Muscle of back (tissue), 13 donors: ENCODE measurements at places on chromosomes 1 and 21.

GRCh38 chr1:180939073-180939710, 26.5 kb downstream of the KIAA1614 start:
- no peak for DNase-seq

- peak; percentile 43 for DNase-seq
These were observed 299.5 kb downstream of the ST6GALNAC3 start for GRCh38 chr1:76374086-76374485.

- DNase-seq: no peak
These were observed 48.7 kb downstream of the SMYD2 start for GRCh38 chr1:214329470-214330220.

DNA sequence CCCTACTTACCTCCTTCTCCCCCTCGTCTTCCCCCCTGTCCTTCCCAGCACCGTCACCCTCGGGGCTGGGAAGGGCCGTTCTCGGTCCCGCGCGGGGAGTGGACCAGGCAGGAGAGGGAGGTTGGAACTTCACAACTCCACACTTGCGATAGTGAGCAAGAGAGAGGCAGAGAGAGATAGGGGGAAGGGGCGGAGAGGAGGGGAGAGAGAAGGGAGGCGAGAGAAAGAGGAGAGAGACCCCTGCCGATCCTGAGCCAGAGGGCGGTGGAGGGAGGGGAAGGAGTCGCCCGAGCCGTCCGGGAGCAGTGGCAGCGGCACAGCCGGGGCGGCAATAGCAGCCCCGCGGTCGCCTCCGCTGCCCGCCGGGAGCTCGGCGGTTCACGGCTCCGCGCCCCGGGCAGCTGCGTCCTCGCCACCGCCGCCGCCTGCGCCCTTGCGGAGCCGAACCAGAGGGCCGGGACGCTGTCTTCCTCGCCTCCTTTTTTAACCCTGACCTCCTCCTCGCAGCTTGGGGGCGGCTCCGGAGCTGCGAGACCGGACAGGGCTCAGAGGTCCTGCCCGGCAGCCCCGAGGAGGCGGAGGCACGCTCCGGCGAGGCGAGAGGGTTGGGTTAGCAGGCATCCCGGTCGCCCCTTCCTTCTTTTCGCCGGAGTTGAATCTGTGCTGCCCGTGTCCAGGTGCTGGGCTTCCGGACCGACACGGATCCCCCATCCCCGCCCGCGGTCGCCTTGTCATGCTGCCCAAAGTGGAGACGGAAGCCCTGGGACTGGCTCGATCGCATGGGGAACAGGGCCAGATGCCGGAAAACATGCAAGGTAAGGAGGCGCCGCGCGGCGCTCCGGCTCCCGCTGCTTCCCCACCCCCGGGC, 11.7 kb downstream of the NR5A2 start:
- no peak for DNase-seq

GRCh38 chr1:157961805-157962762, 31.4 kb upstream of the KIRREL1 start:
- no peak for DNase-seq

GRCh38 chr1:78155121-78155520, 109.4 kb downstream of the GIPC2 start:
- no peak for DNase-seq

DNA sequence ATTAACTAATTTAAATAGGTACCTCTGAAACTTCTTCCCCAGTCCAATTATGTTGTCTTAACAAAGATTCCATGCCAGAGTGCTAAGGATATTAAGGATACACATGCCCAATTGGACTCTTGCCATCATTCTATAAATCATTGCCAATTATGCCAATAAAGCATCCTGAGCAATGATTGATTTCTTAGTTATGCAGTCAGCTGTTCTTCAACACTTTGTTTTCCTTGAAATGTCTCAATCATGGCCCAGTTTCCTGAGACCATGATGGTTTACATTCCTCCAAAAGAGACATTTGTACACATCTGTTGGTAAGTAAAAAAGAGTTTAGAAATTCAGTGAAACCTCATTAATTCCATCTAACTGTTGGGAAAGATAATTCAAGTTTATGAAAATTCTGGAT, 180.4 kb upstream of the PKN2 start:
- DNase-seq: no peak

- DNase-seq: peak; percentile 98
These were observed 6.0 kb upstream of the SF3A3 start for GRCh38 chr1:37995751-37996345.

DNA sequence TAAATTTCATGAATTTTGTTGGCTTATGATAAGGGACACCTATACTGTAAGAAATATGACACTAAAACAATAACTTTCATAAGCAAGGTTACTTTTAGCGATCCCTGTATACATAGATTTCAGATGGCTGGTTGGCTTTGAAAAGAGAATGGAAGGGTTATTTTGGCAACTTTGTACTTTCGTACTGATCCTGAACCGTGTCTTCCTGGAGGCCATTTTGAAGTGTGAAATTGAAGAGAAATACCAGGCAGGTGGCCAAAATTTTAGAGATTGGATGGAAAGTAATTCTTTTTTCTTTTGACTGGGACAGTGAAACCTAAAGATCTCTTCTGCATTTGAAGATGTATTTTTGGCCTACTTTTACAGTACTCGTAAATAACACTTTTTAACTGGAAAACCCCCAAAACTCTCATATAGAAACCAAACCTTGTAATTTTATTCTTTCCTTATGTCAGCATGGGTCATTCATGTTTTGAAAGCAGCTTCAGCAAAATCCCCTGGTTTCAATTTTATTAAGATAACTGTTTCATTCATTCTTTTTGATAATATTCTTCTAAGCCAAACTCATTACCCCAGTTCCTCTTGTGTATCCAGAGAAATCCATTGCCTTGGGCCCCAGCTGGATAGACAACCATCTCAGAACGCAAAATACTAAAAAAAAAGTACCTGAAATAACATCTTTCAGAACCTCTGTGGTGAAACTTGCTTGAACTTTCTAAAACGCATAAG, 38.4 kb upstream of the ZNF281 start:
- DNase-seq: peak; percentile 28

DNA sequence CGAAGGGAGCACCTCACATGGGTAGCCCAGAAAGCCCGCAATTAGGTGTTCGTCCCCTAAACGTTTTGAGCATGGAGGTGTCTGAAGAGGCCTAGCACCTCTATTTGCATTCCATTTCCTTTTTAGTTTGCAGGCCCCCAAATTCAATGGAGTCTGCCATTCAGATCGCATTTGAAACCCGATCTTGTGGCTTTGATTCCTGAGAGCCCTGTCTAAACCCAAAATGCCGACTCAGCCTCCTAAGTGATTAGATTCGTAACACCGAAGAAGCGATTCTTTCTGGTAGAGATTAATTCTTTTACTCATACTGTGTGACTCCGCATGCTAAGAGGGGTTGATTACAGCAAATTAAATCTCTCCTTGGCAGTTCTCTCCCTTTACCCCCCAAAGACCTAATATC, 415.2 kb upstream of the KAZN start:
- no peak for DNase-seq

DNA sequence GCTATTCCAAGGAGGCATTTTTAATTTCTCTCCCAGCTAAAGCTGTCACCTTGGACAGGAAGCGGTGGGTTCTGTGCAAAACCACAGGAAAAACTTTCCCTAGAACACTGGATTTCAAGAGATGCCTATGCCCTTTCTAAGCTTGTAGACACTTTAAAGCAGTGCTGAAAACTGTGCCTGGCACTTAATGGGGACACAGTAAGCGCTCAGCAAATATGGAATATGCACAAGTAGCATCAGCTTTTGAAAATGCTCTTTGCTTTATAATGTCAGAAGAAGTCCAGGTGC, 50.9 kb upstream of the TARBP1 start:
- DNase-seq: no peak

GRCh38 chr1:235945775-235946570, 79.3 kb upstream of the LYST start:
- no peak for DNase-seq

DNA sequence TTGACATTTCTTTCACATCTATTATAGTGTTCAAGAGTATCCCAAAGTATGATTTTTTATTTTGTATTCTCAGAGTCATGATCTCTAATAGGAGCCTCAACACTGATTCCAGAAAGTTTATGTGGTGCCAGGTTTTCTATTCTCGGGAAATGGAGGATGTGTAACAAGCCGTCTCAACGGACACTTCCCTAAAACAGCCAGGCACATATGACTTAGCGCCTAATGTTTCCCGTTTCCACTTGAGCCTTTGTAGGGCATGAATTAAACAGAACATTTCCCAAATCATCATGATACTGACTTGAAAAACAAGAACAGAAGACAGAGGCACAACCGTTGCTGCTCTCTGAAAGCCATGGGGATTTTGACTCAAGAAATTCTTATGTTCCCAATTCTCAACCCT, 8.0 kb downstream of the CYYR1 start:
- DNase-seq: no peak

DNA sequence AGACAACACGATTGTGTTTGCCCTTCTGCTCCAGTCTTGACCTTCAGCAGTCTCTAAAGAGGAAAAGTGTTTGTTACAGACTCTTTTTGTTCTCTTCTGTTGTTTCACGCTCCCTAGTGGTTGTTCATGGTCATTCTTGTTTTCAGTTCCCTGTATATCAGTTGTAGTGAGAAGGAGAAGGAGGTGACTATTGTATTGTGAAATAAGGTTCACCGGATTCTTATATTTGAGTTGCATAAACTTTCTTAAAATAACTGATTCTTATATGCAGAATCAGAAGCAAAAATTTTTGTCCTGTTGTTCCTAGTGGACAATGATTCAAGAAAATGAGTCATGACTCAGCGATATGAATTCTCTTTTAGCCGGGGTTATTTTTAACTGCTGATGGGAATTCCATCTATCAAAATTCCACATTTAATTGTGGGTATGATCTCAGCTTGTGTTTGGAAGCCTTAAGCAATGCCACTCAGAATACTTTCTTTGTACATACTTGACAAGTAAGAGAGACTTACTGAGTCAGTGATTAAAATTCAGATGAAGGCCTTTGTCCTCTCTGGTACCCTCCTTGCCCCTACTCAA, 152.2 kb downstream of the CLEC20A start:
- peak; percentile 56 for DNase-seq

GRCh38 chr21:41802684-41803083, 35.8 kb upstream of the RIPK4 start:
- DNase-seq: peak; percentile 32

DNA sequence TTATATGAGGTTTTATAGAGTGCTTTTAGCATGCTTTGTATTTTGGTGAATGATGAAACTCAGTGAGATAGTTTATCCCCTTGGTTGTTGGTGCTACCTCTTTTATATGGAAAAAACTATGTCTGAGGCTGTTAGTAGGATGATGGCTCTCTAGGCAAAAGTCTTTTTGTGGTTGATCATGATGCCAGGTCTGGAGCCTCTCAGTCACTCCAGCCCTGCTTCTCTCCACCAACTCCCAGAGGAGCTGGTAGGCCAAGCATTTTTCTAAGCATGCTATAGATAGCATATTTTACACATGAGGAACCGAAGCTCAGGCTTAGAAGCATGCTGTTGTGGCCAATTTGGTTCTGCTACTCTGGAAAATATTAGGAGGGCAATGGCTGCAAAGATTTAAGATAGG, 82.2 kb downstream of the FMN2 start:
- no peak for DNase-seq

- DNase-seq: no peak
These were observed 37.2 kb upstream of the DDAH1 start for GRCh38 chr1:85502171-85502570.

GRCh38 chr21:40729761-40730425, 117.1 kb downstream of the DSCAM start:
- DNase-seq: no peak

- DNase-seq: no peak
These were observed 31.0 kb upstream of the EFCAB14 start for GRCh38 chr1:46749921-46750404.

- no peak for DNase-seq
These were observed 7.3 kb downstream of the GNG4 start for GRCh38 chr1:235642011-235642942.

DNA sequence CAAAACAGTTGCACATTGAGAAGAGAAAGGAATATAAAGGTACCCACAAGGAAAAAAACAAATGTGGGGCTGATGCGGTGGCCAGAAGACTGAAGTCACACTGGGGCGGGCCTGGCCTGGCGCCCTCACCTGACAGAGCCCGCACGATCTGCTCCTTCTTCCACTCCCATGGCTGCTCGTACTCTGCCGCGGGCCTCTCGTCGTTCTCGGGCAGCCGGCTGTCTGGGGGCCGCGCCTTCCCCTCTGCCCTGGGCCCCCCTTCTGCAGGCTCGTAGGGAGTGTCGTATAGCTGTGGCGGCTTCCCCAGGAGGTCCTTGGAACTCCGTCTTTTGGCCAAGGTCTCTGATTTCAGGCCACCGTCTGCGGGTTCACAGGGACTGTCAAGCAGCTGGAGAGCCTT, 13.1 kb upstream of the TDRD10 start:
- no peak for DNase-seq

DNA sequence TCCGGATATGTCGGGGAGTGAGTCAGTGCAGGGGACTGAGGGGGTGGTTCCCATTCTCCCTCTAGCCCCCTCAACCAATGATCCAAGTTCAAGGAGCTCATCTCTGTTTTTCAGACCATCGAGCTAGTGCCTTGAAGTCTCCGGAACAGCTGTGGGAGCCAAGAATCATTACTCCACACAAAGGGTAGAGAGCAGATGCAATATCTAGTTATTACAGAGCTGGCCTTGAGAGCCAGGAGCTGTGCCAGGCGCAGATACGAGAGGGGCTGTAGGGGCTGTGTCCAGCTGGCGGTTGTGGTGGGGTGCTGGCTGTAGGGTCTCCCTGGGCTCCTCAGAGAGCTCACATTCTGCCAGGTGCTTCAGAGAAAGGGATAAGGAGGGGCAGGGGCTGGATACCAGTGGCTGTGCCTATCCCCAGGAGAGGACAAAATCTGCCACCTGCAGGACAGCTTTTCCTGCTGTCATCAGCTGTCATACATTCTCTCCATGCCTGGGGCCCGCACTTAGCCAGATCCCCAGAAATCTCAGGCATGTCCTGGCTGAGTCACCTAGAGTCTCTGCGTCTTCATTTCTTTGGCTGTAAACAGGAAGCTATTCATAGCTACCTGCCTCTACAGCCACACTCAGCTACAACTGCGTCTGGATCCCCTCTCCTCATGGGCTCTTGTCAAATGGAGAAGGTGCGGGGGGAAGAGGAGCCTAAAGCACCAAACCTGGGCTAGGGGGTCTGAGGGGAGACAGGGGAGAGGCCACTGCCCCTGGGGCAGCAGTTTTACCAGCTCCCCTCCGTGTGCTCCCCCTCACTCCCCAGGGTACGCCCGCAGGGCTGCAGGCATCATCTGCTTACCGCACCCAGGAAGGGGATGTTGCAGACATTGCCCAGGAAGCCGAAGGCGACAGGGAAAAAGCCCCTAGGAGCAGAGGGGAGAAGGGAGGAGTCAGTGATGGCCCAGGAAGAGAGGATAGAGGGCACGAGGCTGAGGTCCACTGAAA, 2.4 kb upstream of the KISS1 start:
- no peak for DNase-seq

- DNase-seq: peak; percentile 53
These were observed 43.1 kb upstream of the KANK4 start for GRCh38 chr1:62362061-62362917.

- DNase-seq: peak; percentile 90
These were observed 56.5 kb downstream of the IRF2BP2 start for GRCh38 chr1:234553240-234554188.

- no peak for DNase-seq
These were observed 8.4 kb upstream of the ZNF697 start for GRCh38 chr1:119656410-119656955.
